ENCODE measurements at places on chromosomes 12 and 14.

DNA sequence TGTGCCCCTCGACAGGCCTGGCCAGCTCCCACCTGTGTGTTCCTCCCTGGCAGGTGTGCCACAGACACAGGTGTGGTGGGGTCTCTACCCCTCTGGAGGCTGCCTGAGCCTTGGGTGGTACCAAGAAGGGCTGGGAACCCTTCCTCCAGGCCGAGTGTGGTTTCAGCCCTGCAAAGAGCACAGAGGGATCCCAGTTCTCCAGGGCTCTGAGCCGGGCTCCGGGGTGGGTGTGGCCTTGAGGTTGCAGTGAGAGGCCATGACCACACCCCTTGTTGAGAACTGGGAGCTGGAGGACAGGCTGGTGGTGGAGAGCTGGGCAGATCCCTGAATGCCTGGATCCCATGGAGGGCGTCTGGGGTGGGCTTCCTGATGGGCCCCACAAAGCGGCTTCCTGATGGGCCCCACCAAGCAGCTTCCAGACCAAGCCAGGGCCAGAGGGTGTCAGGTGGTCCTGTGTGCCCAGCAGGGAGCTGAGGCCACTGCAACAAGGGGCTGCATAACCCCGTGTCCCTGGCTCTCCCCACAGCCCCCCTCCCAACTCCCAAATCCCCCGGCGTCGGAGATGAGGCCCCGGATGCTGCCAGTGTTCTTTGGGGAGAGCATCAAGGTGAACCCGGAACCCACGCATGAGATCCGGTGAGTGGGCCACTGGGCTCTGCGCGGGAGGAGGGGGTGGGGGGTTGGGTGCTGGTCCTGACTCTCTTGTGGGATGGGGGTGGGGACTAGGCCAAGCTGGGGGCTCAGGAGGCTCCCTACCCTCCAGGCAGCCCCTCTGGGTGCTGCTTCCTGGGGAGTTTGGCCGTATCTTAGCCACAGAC, 16.6 kb downstream of the RFLNA start:
- no peak for DNase-seq

DNA sequence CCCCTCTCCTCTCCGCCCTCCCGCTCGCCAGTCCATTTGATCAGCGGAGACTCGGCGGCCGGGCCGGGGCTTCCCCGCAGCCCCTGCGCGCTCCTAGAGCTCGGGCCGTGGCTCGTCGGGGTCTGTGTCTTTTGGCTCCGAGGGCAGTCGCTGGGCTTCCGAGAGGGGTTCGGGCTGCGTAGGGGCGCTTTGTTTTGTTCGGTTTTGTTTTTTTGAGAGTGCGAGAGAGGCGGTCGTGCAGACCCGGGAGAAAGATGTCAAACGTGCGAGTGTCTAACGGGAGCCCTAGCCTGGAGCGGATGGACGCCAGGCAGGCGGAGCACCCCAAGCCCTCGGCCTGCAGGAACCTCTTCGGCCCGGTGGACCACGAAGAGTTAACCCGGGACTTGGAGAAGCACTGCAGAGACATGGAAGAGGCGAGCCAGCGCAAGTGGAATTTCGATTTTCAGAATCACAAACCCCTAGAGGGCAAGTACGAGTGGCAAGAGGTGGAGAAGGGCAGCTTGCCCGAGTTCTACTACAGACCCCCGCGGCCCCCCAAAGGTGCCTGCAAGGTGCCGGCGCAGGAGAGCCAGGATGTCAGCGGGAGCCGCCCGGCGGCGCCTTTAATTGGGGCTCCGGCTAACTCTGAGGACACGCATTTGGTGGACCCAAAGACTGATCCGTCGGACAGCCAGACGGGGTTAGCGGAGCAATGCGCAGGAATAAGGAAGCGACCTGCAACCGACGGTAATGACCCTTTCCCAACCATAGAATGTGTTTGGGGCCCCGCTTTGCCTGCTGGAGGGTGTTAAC, 615 bp downstream of the CDKN1B start:
- no peak for DNase-seq

GRCh38 chr12:127172861-127173260, 1094.1 kb upstream of the TMEM132C start:
- no peak for DNase-seq

DNA sequence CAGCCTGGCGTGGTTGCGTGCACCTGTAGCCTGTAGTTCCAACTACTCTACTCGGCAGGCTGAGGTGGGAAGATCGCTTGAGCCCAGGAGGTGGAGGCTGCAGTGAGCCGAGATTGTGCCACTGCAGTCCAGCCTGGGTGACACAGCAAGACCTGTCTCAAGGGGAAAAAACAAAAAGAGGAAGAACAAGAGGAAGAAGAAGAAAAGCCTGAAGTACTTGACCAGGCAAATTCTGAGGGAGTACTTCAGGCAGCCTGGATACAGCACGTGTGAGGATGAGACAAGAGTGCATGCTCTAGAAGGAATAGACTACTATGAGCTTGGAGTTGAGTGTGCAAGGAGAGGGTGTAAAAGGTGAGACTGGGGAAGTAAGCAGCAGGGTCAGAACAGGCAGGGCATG, 1.8 kb downstream of the GDF3 start:
- DNase-seq: no peak

DNA sequence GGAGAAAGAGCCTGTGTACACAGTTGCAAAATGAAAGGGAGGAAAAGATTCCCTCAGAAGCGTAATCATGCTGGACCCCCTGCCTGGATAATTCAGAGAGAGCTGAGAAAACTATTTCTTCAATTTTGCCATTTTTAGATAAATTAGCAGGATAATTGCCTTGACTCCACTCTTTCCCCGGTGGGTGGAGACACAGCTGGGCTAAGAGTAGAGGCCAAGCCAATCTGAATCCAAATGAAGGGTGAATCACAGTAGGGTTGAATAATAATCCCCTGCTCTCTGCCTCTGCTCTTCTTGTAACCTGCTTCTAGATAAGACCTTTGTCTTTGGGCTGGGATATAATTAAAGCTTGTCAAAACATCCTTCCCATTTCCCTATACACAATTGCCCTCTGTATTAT, 150.1 kb downstream of the CAPZA3 start:
- no peak for DNase-seq

DNA sequence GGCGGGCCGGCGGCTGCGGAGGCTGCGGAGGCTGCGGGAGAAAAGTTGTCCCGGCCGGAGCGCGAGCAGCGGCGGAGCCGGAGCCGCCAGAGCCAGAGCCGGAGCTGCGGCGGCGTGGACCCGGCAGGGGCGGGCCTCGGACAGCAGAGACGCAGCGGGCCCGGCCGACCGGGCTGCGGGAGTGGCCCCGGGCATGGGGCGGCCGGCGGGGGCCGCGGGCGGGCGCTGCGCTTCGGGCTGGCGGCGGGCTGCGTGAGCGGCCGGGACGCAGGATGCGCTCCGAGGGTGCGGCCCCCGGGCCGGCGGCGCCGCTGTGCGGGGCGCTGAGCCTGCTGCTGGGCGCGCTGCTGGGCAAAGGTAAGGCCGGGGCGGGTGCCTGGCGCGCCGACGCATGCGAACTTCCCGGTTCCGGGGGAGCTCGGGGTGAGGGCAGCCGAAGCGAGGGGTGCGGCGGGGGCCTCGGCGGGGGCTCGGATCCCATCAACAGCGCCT, at the start of gene TMEM132C:
Gene TMEM132C (plus strand): TSS at position 40 of the 492 bp plus-strand sequence. CDS start 233 bp downstream, at position 273.
- no peak for DNase-seq

GRCh38 chr12:125284945-125285685, 219.9 kb downstream of the AACS start:
- DNase-seq: no peak

DNA sequence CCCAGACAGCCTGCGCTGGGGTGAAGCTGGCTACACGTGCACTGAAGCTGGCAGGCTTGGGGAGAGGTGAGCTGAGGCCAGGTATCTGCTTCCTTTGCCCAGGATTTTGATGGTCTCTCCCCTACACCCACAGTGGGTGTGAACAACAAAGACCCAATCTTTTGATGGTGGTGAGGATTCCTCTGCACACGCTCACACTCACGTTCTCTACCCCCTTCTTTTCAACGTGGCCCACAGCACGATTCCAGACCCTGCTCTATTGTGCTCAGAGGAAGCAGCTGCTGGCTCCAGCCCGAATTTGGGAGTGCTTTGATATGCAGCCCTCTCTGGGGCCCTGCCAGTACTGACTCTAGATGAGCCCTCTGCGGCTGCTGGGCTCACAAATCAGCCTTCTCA, 4.9 kb downstream of the CD9 start:
- no peak for DNase-seq

DNA sequence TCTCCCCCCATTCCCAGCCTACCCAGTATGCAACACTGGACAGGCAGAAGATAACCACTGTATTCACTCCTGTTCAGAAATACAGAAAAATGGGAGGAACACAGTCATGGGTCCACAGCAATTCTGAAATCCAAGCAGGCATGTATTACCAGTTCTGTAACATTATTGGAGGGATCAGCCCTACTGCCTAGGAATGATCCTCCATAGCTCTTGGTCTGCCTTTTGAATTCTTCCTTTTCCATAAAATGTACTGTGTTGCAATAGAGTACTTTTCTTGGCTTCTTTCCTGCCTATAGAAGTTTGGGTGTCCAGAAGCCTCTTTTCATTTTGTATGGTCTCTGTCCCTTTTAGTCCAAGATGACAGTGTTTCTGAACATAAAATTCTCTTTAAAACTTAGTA, 46.5 kb downstream of the SPATS2 start:
- DNase-seq: no peak

DNA sequence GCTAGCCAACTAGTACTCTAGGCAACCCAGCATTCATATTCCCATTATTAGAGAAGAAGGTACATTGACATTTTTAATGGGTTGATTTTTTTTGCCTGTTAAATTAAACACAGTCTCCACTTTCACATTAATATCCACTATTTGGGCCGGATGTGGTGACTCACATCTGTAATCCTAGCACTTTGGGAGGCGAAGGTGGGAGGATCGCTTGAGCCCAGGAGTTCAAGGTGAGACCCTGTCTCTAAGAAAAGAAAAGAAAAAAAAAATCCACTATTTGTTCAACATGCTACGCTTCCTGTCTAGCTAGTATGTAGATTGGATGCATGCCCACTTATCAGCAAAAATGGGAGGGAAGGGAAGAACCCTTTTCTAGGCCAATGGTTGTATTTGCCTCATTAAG, 7.1 kb upstream of the CRADD start:
- no peak for DNase-seq

- no peak for DNase-seq
These were observed 3.8 kb downstream of the SERPINA3 start for GRCh38 chr14:94615823-94616570.

DNA sequence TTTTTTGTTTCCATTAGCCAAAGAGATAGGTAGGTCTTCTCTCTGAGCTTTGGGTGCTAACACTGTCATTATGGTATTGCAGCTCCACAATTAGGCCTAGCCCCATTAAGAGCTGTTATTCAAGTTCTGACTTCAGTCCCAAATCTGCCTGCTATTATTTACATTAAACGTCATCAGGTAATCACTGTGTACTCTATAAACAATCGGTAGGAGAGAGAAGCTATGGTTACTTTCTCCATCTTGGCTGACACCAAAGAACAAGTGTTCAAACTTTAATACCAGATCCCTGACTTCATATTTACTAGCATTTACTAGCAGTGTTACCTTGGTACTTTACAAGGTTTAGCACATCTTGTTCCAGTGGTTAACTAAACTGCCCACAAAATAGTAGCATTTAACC, 305.1 kb upstream of the GARIN2 start:
- DNase-seq: no peak

GRCh38 chr12:119868992-119869391, 8.1 kb downstream of the CIT start:
- no peak for DNase-seq

DNA sequence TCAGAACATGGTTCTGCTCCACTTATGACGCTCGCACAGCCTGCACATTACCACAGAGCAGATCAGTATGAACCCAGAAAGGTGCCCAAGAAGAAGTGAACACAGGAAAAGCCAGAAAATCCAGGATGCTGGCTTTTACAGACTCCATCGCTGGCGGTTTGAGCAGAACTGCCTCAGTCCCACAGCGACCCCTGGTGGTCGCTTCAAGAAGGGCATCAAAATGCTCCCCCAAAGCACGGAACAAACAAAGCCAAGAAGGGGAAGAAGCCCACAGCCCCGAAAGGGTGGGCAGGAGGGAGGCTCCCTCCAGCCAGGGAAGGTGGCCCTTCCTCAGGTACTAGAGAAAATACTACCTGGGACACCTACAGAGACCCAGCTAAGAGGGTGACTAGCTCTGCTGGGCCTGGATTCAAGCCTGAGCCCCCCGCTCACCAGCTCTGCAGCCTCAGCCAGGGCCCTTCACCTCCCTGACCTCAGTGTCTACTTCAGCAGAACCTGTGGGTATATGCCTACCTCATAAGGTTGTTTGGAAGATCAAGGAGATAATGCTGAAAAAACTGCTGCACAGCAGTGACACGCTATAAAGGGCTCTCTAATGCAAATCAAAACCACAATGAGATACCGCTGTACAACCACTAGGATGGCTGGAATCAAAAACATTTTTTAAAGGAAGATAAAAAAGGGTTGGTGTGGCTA, 98.1 kb downstream of the NCOR2 start:
- no peak for DNase-seq

DNA sequence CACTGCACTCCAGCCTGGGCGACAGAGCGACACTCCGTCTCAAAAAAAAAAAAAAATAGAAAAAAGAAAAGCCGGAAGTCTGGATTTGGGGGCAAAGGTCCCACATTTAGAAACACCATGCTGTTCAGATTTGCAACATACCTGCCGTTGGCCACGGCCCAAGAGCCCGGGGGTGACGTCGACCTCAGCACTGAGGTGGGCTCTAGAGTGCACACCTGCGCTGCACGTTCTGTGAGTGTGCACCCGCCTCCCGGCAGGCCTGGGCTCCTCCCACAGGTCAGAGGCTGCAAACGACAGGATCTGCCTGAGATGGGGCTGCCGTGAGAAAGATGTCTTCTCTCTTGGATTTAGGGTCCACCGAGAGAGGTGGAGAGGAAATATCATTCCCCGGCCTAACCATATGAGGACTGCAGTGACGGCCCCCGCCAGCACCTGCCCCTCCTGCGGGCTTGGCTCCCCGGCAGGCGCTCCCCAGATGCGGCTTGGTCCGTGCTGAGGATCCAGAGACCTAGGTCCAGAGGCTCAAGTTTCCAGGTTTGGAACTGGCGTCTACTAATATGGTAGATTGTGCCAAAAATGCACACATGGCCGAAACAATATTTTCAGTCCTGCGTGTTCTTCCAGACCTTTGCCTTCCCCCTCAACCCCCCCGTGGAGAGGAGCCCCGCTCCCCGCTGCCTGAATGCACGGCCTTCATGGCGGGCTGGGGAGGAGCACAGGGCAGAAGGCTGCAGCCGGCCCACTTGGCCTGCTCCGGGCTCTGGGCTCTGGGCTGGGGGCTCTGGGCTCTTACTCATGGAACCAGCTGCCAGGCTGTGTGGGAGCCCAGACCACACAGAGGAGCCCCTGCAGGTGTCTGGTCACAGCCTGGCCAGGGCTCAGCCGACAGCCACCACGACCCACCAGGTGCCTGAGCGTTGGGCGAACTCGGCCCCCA, 58.8 kb upstream of the FBRSL1 start:
- DNase-seq: no peak

DNA sequence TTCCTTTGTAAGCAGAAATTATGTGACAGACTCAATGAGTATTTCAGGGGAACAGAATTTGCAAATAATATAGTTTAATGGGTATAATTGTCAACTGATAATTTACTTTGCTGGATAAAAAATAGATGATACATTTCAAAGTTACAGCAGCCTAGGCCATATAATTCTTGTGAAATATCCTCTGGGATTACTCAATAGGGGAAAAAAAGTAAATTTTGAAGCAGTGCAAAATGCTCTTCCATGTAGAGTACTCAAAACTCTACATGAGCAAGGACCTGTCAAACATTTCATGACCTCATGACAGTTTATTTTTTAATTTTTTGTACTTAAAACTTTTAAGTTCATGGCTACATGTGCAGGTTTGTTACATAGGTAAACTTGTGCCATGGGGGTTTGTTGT, 163.3 kb downstream of the DACT1 start:
- DNase-seq: no peak

GRCh38 chr12:113040722-113041171, 15.8 kb upstream of the DTX1 start:
- no peak for DNase-seq

- DNase-seq: no peak
These were observed at the start of gene GPR65 for GRCh38 chr14:88005050-88005481. Gene GPR65 (plus strand): TSS chr14:88005135. CDS start chr14:88010848, 5,713 bp downstream.

Data from stimulated activated CD8-positive, alpha-beta memory T cell treated with anti-CD3 and anti-CD28 coated beads, Interleukin-4, amount 100 ng/mL, for 4 hours (primary cell).